Stomach (tissue), 19 donors: ENCODE measurements at places on chromosomes 16 and 17. TPM values are rescaled to one million over a fixed set of nuclear protein-coding genes. Genes with fewer than 3 reads are reported as not detected.
A peak's percentile ranks its signal among the peaks of the same experiment; 100 is the strongest.

DNA sequence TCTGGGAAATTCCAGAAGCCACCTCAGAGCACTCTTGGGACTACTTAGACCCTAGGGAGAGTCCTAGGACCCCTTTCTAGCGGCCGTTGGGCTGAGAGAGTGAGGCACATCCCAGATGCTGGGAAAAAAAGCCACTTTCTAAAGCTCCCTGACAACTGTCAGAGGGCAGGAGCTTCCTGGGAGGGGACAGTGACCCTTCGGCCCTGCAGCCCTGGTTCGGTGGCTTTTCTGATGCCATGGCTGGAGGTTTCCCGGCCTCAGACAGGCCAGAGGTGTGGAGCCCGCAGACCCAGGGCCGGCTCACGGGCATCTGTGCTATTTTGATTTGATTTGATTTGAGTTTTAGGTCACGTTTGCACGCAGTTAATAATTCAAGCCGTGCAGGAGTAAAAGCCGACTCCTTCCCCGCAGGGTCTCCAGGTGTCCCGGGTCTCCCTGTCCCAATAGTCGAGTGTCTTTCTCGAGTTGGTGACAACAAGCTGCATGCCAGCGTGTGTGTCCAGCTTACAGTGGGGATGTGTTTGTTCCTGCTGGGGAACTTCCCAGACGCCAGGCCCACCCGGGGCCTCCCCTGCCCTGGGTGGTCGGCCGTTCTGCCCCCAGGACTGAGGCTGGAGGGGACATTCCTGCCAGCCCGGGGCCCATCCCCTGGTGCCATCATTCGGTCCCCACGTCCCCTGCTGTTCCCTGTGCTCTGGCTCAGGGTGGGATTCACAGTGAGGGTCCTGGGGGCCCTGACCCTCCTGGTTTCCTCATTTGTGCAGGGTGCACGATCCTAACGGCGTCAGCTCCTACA, 1.0 kb upstream of the CBFA2T3 start:
- H3K27ac ChIP-seq: peak overlapping the region; percentile 46
- H3K27me3 ChIP-seq: peaks cover 16% of the 10 kb centered on the region
- H3K4me3 ChIP-seq: no peak overlapping the region
- H3K36me3 ChIP-seq: no peaks in the 10 kb centered on the region

DNA sequence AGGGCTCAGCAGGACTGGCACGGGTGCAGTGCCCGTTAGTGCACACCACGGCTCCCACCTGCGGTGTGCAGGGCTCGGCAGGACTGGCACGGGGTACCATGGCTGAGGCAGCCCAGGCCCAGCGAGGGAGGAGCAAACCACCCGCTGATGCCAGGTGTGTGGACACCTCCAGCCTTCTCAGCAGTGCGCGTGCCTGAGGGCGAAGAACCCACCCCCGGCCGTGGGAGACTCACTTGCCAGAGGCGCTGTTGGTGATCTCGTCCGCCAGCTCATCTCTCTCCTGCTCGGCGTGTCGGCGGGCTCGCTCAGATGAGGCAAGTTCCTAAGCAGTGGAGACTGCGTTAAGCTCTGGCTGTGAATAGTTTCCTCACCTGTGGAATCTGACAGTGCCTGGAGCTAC, 45.4 kb downstream of the NDEL1 start:
- H3K27me3 ChIP-seq: no peaks in the 10 kb centered on the region
- peaks cover 17% of the 10 kb centered on the region for H3K4me1 ChIP-seq
- no peak for DNase-seq
- no peak overlapping the region for H3K4me3 ChIP-seq
- peaks cover 88% of the 10 kb centered on the region for H3K36me3 ChIP-seq

WSCD1 gene
- total RNA-seq: 28.6 TPM

DNA sequence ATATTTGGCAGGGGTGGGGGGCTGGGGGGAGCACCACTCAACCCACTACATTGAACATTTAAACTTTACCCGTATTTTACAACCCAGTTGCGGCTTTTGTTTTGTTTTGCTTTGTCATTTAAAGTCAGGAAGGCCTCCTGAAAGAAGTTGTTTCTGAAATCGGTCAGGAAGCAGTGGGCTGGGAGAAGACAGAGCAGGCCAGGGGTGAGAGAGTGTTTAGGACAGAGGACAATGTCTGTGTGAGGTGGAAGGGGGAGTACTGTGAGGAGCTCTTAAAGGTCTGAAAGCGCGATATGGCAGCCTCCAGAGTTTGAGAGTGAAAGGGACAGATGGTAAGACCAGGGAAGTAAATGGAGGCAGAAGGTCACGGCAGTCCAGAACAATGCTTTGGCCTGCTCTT, 6.1 kb upstream of the WFIKKN2 start:
- H3K4me3 ChIP-seq: no peak overlapping the region
- no peaks in the 10 kb centered on the region for H3K36me3 ChIP-seq
- H3K27me3 ChIP-seq: no peaks in the 10 kb centered on the region
- no peak for DNase-seq
- H3K4me1 ChIP-seq: no peaks in the 10 kb centered on the region

DNA sequence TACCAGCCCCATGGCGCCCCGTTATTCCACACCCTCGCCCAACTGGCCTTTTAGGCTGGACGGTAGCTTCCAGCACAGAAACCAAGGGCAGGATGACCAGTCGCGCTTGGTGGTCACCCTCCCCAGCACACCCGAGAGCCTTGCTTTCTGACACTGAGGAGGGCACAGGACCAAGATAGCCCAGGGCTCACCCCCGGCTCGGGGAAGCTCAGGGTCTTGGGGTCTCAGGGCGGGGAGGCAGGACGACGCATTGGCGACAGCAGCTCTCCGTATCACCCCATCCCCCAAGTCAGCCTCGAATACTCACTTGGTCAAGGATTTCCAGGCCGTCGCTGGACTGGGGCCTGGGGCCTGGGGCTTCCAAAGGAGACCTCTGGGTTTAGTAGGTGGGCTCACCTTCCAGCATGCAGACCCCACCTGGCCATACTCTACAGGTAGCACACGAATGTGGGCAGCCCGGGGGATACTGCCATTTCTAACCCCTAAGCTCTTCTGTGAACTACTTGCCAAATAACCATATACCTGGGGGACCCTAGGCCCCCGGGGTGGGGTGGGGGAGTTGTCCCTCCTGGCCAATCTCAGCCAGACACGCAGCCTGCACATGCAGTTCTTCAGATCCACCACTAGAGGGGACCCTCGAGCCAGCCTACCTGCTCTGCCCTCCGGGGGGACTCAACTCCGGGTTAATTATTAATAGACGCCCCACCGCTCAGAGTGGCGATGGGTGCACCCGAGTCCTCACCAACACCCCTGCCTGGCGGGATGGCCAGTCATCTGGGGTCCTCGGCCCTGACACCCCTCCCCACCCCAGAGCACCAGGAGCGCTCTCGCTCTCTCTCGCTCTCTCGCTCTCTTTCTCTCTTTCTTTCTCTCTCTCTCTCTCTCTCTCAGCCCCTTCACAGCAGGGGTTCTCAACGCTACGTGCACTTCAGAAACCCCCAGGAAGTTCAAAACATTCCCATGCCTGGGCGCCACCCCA, 30.0 kb downstream of the TBC1D16 start:
- H3K4me1 ChIP-seq: peaks cover 29% of the 10 kb centered on the region
- peaks cover 8% of the 10 kb centered on the region for H3K36me3 ChIP-seq
- no peaks in the 10 kb centered on the region for H3K27me3 ChIP-seq

- H3K36me3 ChIP-seq: no peaks in the 10 kb centered on the region
- no peaks in the 10 kb centered on the region for H3K27me3 ChIP-seq
- H3K4me3 ChIP-seq: peak within 1 kb of the TSS; percentile 69
- H3K27ac ChIP-seq: no peak within 1 kb of the TSS
- DNase-seq: peak; percentile 91
These were observed at the start of gene SDR42E1 for GRCh38 chr16:82011199-82011641. Gene SDR42E1 (minus strand): TSS chr16:82011470. CDS start chr16:82000858, 10,612 bp downstream.

ATMIN gene
- 1.8 TPM for total RNA-seq

RNF222 gene
- not detected for total RNA-seq

ZDHHC7 gene
- 58.1 TPM for total RNA-seq

DNA sequence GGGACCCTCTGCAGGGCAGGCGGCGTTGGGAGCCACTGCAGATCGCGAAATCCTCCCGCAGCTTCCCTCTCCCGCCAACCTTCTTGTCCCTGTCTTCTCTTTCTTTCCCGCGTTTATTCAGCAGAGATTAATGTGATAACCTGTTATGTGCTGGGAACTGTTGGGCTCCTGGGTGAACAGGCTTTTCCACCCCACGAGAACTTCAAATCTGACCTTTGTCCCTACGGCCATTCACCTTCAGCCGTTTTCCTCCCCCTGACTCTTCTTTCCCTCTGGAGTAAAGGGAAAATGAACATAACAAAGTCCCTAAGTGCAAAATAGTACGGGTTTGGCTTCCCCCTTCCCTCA, 15.2 kb upstream of the KPNA2 start:
- H3K4me3 ChIP-seq: peak overlapping the region; percentile 55
- no peaks in the 10 kb centered on the region for H3K36me3 ChIP-seq
- no peaks in the 10 kb centered on the region for H3K27me3 ChIP-seq
- peak overlapping the region; percentile 91 for H3K27ac ChIP-seq

GRCh38 chr17:39104046-39104445, 47.4 kb downstream of the PLXDC1 start:
- no peaks in the 10 kb centered on the region for H3K36me3 ChIP-seq
- H3K27ac ChIP-seq: peak overlapping the region; percentile 30
- no peak overlapping the region for H3K4me3 ChIP-seq
- H3K4me1 ChIP-seq: peaks cover 28% of the 10 kb centered on the region

GJD3 gene
- total RNA-seq: not detected

SLC2A4 gene
- total RNA-seq: 3.5 TPM

GRCh38 chr16:84107921-84108320, 8.8 kb downstream of the MBTPS1 start:
- no peak for DNase-seq

DNA sequence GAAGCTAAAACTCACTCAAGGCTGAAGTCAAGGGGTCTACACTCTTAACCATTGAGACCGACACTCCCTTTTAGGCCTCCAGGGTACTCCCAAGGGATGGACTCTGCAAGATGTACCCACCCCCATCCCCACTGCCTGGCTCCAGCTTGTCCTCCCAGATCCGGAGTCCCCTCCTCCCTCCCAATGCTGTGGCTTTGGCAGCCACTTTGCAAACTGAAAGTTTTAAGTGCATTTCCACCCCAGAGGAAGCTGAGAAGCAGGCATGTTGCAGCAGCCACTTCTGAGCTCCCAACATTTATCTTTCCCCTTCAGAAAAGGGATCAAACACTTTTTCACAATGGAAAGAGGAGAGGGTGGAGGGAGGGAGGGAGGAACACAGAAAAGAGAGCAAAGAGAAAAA, 115.2 kb downstream of the COPRS start:
- peaks cover 50% of the 10 kb centered on the region for H3K4me1 ChIP-seq
- H3K27me3 ChIP-seq: no peaks in the 10 kb centered on the region
- H3K36me3 ChIP-seq: no peaks in the 10 kb centered on the region
- DNase-seq: no peak

KRTAP2-2 gene
- total RNA-seq: not detected

- peak; percentile 38 for DNase-seq
- H3K36me3 ChIP-seq: no peaks in the 10 kb centered on the region
- H3K4me1 ChIP-seq: no peaks in the 10 kb centered on the region
- H3K27me3 ChIP-seq: no peaks in the 10 kb centered on the region
- peak overlapping the region; percentile 23 for H3K27ac ChIP-seq
These were observed 96.7 kb upstream of the FAM20A start for GRCh38 chr17:68697850-68698361.

RECQL5 gene
- 229 TPM for total RNA-seq

GRCh38 chr16:57541754-57542435, 548 bp upstream of the ADGRG5 start:
- peaks cover 11% of the 10 kb centered on the region for H3K4me1 ChIP-seq
- no peak overlapping the region for H3K4me3 ChIP-seq
- no peaks in the 10 kb centered on the region for H3K27me3 ChIP-seq
- no peak for DNase-seq
- H3K27ac ChIP-seq: no peak overlapping the region

- H3K27ac ChIP-seq: no peak overlapping the region
- H3K4me1 ChIP-seq: no peaks in the 10 kb centered on the region
- H3K4me3 ChIP-seq: no peak overlapping the region
- peaks cover 12% of the 10 kb centered on the region for H3K27me3 ChIP-seq
These were observed 1.5 kb downstream of the SLC38A8 start for GRCh38 chr16:84040823-84041820.

DNA sequence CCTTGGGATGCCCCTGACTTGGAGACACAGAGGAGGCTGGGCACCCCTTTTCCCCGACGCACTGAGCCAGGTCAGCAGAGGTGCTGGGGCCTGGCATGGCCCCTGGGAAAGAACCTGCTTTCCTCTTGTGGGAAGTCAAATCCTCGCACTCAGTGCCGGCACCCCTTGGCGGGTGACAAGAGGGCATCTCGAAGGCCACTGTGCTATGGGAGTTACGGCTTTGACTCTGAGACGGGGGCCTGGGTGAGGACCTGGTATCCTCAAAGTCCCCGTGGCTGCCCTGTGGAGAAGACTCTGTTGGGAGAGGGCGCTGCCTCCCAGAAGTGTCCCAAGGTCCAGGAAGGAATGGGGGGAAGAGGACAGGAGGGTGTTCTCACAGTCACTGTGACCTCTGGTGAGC, 117.0 kb downstream of the METRNL start:
- peak overlapping the region; percentile 17 for H3K27ac ChIP-seq
- no peak overlapping the region for H3K4me3 ChIP-seq
- no peaks in the 10 kb centered on the region for H3K27me3 ChIP-seq
- H3K4me1 ChIP-seq: peaks cover 18% of the 10 kb centered on the region
- no peaks in the 10 kb centered on the region for H3K36me3 ChIP-seq

DNA sequence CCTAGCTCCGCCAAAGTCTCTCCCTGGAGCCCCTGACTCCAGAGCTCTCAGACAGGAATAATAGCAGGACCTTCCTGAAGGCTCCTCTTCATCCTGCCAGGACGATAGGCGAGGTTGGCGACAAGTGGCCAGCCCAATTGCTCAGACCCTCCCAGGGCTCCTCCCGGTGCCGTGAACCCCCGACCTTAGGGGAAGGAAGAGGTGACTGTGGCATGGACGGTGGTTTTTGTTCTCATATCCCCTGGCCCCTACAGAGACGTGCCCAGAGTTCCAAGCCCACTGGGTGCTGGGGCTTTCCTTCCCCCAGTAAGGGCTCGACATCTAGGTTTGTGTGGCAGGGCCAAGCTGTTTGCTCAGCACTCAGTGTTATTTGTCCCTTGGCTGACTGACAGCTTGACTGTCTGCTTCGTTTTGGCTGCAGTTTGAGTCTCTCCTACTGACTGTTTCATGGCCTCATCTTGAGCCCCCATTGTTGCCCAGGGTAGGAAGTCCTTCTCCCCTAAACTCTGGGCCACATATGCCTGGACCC, 4.6 kb upstream of the ADCY7 start:
- H3K4me1 ChIP-seq: peaks cover 18% of the 10 kb centered on the region
- no peak for DNase-seq
- no peak overlapping the region for H3K4me3 ChIP-seq
- H3K36me3 ChIP-seq: no peaks in the 10 kb centered on the region

MILR1 gene
- total RNA-seq: not detected

DNA sequence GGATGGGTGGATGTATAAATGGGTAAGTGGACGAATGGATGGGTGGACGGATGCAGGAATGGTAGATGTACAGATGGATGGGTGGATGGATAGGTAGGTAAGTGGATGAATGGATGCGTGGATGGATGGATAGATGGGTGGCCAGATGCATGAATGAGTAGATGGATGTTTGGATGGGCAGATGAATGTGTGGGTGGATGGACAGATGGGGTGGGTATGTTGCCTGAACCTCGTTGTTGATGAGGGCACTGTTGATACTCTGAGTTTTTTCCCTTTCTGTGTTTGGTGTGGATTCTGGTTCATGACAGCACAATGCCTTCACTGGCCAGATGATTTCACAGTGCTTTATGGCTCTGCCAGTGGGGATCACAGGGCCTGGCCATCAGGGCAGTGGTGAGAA, 208.3 kb downstream of the NPIPB11 start:
- H3K4me1 ChIP-seq: no peaks in the 10 kb centered on the region
- no peaks in the 10 kb centered on the region for H3K36me3 ChIP-seq
- H3K27me3 ChIP-seq: no peaks in the 10 kb centered on the region
- no peak overlapping the region for H3K4me3 ChIP-seq

ZP2 gene
- not detected for total RNA-seq

GRCh38 chr16:75258807-75259141, 7.3 kb upstream of the BCAR1 start:
- H3K27me3 ChIP-seq: no peaks in the 10 kb centered on the region
- no peaks in the 10 kb centered on the region for H3K36me3 ChIP-seq
- peaks cover 87% of the 10 kb centered on the region for H3K4me1 ChIP-seq
- H3K4me3 ChIP-seq: no peak overlapping the region
- DNase-seq: no peak

PRSS53 gene
- 5.3 TPM for total RNA-seq
